ENCODE measurements at places on chromosomes 2 and 18.

- peak; percentile 94 for DNase-seq
Observed at GRCh38 chr2:195659982-195660890, 3.2 kb downstream of the SLC39A10 start.

GRCh38 chr2:142270990-142271389 is 140.2 kb upstream of the LRP1B start:
- no peak for DNase-seq

GRCh38 chr2:190927301-190927700 is 46.7 kb downstream of the GLS start:
- no peak for DNase-seq

GRCh38 chr18:33937270-33937816 is 287.4 kb downstream of the NOL4 start:
- no peak for DNase-seq

GRCh38 chr2:120864981-120865380 is 129.3 kb downstream of the GLI2 start:
- DNase-seq, result no peak
